Gastroesophageal sphincter (tissue), 4 donors: ENCODE measurements at places on chromosomes 4 and X.
A peak's percentile ranks its signal among the peaks of the same experiment; 100 is the strongest.

DNA sequence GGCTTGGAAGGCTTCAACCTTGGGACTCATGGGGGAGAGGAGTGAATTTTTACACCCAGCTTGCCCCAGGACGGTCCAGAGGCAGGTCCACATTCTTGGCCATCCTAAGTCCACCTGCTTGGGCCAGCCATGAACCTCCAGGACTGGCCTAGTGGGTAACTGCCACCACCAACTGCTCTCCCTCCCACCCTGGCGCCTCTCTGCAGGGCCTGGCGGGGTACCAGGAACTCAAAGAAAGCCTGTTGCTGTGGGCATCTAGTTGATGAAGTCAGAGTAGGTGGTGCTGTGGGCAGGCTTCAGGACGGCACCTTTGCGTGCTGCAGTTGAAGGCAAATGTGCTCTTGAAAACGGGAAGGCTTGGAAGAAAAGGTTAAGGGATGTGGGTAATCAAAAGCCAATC, 12.0 kb downstream of the BCOR start:
- no peak for ATAC-seq

GRCh38 chr4:40462326-40462725, 127.2 kb downstream of the CHRNA9 start:
- no peak for ATAC-seq

DNA sequence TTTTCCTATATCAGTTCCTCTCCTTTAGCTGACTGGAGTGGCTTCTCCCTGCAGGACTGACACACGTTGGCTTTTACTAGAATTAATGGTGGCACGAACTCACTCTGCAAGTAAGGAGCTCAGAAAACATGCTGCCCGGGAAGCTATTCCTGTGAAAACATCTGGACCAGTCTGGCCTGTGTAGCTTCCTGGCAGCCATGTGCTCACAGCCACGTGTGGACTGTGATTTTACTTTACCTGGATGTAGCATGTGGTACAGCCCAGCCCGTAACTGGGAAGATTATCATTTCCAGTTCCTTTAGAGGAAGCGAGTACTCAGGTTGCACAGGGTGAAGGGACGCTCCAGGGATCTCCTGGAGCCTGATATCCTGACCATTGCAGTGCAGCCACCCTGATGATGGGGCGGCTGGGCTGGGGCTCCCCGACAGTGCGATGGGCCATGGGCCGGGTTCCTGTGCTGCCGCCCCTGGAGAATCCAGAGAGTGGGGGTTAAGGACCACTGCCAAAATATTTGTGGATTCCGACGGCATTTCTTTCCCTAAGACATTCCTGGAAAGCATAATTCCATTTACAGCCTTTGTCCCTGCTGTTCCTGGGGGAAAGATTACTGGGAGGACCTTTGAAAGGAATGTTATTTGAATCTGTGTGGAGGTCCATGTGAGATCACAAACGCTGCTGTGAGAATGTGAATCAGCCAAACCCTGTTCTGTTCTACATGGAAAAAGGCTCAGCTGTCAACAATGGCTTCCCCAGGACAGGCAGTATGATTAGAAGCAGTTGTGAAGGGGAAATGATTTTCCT, 35.0 kb downstream of the PROM1 start:
- no peak for ATAC-seq

GRCh38 chrX:16061296-16061695, 62.1 kb upstream of the GRPR start:
- no peak for ATAC-seq

DNA sequence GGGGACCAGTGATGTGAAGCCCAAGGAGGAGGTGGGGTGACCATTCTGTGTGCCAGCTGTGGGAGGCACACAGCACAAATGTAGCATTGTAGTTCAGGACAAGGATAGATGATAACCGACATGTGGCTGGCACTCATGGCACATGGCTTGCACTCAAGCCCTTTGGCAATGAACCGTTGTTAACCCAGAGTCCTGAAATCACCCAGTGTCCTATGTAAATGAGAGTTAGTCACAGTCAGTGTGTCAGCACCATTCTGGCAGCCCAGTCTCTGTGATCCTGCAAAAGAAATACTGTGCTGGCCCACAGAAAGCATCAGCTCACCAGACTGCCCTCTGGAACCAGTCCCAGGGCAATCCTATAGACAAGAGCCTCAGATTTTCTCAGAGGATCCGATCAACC, 339.3 kb downstream of the MID1IP1 start:
- ATAC-seq, result no peak

DNA sequence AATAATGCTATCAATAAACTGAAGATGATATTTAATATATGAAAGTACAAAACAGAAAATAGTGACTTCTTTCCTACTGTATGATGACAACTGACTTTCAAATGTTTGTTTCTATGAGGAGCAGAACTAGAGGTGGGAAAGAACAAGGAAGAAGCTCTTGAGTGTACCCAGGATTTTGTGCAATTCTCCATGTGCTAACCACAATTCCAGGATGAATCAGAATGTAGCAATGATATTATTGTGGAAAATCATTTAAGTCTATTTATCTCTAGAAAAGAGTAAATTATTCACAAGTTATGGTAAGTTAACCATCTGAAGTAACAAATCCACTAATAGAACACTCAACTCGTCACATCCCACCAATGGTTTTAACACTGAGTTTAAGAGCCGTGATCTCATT, 324.1 kb upstream of the EMCN start:
- ATAC-seq, result no peak

DNA sequence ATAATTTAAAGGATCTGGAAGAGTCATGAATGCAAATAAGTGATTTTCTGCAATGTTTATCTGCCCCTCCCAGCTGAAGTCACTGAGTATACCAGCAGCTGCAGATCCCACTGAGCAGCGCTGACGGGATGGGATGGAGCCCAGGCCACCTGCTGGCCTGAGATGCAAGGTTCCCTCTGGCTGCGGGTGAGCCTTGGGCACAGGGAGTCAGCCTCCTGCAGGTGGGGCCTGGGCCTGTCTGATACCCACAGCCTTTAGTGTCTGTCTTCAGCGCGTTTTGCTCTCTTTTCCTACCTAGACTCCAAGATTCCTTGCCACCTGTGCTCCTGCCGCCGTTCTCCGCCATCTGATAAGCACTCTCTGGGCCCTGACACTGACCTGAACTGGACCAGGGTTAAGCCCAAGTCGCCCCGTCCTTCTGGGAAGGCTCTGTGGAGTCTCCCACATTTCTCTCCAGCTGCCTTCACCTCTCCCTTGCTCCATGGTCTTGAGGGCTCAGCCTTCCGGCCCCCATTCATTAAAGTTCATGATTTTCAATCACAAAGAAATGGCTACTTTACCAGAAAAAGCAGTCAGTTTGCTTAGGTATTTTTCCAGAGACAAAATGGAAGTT, 223.1 kb upstream of the FAT1 start:
- ATAC-seq, result no peak

DNA sequence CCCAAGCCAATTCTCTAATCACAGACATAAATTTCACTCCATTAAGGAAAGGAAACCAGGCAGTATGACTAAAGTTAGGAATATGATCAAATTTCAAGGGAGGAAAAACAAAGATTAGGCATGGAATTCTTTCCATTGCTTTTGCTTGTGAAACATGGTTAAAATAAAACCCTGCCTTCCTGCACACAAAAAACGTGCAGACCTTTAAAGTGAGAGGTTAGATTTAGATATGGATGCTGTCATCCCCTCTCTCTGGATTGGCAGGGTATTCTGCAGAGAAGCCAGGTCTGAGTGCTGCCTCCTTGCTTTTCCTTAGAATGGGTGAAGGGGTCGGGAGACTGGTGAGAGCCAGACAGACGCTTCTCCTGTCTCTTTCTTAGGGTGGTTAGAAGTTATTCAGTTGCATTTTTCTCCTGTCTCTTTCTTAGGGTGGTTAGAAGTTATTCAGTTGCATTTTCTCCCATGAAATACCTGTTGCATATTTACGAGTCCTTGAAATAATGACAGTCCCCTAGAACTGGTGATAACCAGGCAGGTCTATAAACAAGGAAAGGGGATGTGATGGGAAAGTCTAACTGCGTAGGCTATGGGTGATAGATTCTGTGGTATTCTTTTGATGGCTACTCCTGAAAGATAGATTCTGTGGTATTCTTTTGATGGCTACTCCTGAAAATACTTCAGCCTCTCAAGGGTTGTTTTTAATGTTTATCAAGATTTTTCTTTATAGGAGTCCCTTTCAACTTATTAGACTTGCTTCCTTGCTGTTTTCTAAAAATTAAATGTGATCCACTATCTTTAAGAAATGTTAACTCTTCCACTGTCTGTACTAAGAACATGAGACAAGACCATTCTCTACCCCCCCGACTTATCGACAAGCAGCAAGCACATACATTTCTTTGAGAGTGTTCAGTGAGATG, 163.6 kb downstream of the SPRY1 start:
- ATAC-seq, result no peak

- ATAC-seq, result no peak
These were observed 238.9 kb downstream of the SLC7A11 start for GRCh38 chr4:138003248-138003647.

- ATAC-seq, result no peak
These were observed 590 bp upstream of the NAF1 start for GRCh38 chr4:163167333-163167626.

DNA sequence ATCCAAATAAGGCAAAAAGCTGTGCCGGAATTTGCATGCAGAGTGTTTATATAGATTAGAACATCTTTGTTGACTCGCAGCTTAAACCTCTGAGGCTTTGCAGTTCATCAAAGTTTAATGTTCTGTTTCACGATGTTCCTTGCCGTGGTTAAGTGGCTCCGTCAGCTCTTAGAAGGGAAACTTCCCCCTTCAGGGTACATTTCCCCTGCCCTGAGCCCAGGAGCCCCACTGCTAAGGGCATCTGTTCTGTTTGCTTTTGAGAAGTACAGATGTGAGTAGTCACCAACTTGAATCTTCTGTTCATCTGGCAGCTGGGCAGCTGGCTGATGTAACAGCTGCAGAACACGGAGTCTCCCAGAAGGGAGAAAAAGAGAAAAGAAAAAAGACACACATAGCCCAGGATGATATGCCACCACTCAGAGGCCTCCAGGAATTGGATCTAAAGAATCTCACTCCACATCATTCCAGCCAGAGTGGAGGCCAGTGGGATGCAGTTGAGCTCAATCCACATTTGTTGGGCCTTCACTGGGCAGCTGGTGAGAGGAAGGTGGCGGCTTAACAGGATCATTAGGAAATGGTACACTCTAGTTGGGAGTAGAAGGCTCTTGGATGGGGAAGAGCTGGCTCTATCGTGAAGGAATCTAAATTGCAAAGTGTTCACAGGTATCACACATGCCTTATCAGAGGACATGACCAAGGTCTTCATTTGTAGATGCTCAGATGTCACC, 178.7 kb upstream of the RBPJ start:
- peak; percentile 73 for ATAC-seq

GRCh38 chr4:174794543-174795094, 34.4 kb downstream of the GLRA3 start:
- ATAC-seq, result no peak

- ATAC-seq, result peak; percentile 88
These were observed at the start of gene IRAK1 for GRCh38 chrX:154019633-154020528. Gene IRAK1, minus strand, starts transcription at chrX:154019902. Its CDS starts 90 bp downstream, at chrX:154019812.

DNA sequence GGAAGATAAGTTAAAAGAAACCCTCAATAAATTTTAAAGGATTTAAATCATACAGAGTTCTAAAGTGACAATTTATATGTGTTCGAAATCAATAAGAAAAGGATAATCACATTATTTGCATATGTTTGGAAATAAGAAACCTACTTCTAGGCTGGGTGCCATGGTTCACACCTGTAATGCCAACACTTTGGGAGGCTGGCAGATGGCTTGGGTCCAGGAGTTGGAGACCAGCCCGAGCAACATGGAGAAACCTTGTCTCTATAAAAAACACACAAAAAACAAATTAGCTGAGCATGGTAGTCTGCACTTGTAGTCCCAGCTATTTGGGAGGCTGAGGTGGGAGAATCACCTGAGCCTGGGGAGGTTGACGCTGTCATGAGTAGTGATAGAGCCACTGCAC, 8.1 kb upstream of the SAP30 start:
- no peak for ATAC-seq

DNA sequence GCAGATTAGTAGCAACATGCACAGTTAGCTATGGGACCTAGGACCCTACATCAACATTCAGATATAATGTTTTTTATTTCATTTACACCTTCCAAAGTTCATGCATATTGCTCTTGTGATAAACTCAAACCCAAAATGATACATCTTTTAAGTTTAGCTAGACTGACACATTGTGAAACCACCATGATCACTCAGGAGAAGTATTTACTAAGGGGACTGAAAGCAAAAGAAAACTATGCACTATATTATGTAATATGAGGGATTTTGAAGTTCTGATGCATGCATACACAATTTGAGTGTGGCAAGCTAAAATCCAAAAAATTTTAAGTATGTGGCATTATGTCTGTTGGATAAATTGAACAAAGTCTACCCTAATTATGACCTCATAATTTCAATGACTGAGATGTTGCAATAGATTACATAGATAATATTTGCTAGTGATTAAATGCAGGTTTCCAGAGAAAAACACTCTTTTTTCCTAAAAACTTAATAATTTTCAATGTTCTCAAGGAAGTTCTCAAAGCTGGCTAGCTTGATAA, 914.8 kb upstream of the GRIA3 start:
- ATAC-seq, result no peak

- ATAC-seq, result no peak
These were observed 58.9 kb downstream of the MOSPD2 start for GRCh38 chrX:14932136-14932535.

DNA sequence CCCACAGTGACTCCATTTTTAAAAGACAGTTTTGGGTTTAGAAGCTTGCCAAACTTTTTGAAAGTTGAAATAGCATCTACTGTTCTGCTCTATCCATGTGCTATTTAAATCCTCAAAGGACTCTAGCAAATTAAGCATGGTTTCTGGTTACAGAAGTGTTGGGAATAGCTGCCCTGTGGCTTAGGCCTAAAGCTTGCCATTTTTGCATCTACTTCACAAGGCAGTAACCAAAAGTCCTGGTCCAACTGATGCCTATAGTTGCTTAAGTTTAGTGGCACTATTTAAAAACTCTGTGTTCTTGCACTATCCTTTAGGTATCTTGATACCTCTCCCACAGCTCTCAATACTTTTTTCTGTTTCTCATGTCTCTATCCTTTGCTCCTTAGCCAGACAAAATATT, 251.0 kb upstream of the GPC4 start:
- ATAC-seq, result no peak
